ENCODE measurements at places on chromosomes 5 and 9.

DNA sequence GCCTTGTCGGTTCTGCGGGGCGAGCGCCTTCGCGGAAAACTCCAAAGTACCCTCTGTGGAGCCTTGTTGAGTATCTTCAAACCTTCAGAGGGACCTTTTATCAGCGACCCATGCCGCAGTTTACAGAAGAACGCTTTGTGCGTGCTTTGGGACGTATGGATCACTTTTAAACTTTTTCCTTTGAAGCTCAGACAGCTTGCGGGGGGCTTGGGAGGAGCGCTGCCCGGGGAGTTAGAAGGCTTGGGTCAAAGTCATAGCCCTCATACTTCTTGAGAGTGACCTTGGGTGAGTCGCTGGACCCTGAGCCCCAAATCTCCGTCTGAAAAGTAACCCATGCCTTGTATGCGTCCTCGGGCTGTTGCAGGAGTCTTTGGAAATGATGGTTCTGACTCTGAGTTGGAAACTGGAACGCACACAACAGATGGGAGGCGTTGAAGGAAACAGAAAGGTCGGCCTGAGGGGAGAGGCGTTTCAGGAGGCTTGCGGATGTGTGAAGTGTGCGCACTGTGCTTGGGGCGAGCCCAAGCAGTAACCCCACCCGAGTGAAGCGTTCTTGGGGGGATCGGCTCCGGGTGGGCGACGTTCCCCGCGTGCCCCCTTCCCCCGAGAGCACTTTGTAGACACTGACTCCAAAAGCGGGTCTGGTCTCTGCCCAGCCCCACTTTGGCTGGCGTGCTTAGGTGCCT lies 661 bp upstream of the SLC25A51 start:
- DNase-seq: no peak

- no peak for DNase-seq
Measured at GRCh38 chr5:112257005-112257404, 162.1 kb downstream of the EPB41L4A start.

GRCh38 chr9:33329117-33329563 lies 38.8 kb downstream of the NFX1 start:
- DNase-seq: no peak

DNA sequence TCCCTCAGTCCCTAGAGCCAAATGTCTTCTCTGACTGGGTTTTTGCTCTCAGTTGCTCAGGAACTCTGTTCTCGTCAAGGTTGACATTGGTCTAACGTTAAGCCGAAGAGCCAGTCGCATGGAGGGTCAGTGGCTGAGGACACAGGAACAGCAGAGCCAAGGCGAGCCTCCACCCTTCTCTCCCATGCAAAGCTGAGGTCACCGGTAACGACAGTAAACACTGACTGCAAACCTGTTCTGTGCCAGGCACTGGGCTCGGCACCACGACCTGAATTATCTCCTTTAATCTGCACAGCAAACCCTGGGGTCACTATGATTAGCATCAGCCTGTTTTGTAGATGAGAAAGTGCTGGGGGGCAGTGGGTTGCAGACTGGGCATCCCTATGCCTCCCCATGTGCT lies 171.0 kb downstream of the COL23A1 start:
- no peak for DNase-seq

GRCh38 chr5:99795031-99795430 lies 740.1 kb upstream of the FAM174A start:
- no peak for DNase-seq
